ENCODE measurements at places on chromosomes 13 and 19.

- no peak for DNase-seq
Measured at GRCh38 chr13:112879283-112879833, 89.7 kb upstream of the MCF2L start.

DNA sequence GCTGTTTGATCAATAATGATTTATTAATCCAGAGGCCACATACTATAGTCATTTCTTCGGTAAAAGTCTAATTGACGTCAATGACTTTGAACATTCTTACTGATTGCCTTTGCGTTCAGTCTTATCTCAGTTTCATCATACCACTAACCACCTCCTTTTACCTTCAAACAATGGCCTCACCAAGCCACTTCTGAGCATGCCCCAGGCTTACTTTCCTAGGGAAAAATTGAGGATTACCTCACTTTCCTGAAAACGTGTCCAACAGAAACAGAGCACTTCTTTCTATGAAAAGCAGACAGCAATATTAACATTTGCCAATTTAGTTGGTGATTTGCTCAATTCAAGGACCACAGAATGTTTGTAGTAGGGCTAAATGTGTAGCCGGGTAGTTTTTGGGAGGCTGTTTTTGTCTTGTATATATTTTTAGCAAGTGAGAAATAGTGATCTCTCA, 157.6 kb downstream of the KLF5 start:
- no peak for DNase-seq

GRCh38 chr19:1002600-1002999, 2.4 kb downstream of the GRIN3B start:
- no peak for DNase-seq

DNA sequence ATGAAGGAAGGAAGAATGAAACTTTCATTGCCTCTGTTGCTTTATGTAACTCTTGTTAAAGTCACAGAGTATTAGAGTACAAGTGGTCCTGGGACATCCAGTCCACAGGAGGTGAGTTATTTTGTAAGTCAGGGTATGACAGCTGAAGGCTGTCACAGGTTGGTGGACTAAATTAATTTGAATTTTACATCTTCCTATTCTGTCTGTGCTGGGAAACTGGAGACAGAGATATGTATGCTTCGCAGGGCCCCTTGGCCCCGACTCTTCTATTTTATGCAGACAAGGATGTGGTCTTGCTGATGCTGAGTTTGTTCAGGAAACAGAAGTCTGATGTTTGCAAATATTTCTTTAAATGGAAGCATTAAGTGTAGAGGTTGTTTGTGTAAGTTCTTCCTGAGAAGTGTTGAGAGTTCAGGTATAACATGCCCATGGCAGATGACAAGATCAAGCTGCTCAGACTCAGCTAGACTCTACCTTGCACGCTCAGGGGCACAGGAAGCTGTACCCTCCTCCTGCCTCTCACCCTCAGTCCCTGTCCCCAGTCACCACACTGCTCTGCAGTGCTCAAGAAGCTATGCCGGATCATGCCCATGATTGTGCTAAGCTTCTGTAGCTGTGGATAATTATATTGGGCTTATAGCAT, 23.4 kb downstream of the RASL11A start:
- DNase-seq, result no peak

GRCh38 chr13:30071969-30072817, 221.8 kb upstream of the UBL3 start:
- no peak for DNase-seq

DNA sequence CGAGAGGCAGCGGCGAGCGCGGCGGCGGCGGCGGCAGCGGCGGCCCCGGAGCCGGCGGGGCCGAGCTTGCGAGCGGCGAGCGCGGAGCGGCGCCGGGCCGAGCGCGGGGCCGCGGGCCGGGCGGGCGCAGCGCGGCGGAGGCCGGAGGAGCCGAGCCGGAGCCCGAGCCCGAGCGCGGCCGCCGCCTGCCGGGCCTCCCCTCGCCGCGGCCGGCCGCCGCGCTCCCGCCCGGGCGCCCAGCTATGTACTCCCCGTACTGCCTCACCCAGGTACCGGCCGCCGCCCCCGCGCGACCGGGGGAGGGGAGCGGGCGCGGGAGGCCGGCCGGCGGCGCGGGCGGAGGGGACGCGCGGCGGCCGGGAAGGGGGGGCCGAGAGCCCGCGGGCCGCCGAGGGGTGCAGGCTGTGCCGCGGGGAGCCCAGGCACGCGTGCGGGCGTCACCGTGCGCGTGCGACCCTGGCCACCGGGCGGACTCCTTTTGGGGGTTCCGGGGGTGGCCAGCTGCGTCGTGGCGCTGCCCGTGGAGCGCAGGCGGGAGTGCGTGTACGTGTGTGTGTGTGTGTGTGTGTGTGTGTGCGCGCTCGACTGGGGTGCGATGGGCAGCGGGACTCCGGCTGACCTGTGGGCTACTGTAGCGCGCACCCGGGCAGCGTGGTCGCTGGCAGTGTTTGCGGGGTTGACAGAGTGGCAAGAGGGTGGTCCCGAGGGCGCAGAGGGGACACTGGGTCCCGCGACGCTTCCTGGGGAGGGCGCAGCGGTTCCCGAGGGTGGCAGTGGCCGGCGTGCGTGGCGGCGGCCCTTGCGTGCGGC, 526 bp downstream of the NFIX start:
- no peak for DNase-seq

GRCh38 chr13:93230261-93230855, 3.8 kb downstream of the GPC6 start:
- DNase-seq, result no peak

DNA sequence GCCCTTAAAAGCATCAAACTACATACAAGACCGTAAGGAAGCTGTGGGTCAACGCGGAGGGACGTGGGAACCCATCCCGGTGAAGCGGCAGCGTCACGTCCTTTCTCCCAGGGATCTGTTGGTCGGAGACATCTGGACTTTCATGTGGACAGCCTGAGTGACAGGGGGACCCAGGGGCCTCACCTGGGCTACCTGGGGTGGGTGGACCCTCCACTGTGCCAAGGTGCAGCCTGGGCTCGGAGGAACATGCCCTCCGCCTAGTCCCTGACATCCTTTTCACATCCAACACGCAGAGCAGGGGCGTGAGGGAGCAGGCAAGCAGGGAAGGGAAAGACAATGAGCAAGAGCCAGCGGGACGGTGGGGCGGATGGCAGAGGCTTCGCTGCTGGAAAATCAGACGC, 13.8 kb upstream of the GARIN5A start:
- DNase-seq, result no peak

- no peak for DNase-seq
Measured at GRCh38 chr13:60210510-60211330, 47.0 kb upstream of the DIAPH3 start.

GRCh38 chr13:106917673-106918556, 350.0 kb upstream of the ARGLU1 start:
- DNase-seq, result no peak

DNA sequence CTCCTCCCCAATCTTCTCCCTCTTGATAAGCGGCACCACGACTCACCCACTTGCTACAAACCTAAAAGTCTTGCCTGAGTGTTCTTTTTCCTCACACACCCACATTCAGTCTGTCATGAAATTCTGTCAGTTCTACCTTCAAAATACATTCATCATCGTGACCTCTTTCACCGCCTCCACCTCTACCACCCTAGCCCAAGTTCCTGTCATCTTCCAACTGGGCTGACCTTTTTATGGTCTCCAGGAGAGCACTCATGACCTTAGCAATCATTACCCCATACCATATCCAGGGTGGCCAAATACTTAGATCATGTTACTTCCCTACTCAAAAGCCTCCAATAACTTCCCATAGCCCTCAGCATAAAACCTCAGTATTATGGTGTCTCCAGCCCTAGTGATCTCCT, 110.4 kb upstream of the TSC22D1 start:
- no peak for DNase-seq

GRCh38 chr19:6236310-6237291, 43.2 kb downstream of the MLLT1 start:
- no peak for DNase-seq

- no peak for DNase-seq
Measured at GRCh38 chr19:16003391-16003790, 54.6 kb downstream of the OR10H4 start.

- DNase-seq, result no peak
Measured at GRCh38 chr19:3284759-3285646, 60.5 kb downstream of the CELF5 start.

DNA sequence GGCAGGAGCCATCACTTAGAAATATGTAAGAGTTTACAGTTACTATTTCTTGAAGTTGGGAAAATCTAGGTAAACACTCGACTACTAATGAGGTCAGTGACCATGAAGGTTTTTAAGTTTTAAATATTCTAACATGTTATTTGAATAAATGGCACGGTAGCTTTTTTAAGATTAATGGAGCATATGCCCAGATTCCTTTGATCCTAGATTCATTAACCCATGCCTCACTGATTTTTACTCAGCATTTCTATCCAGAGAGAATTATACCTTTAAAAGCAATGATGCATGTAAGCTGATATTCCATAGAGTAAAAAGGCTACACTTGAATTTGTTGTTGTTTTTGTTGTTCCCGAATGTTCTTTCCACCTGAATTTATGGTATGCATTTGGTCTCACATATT, 541.4 kb downstream of the DACH1 start:
- DNase-seq, result no peak

DNA sequence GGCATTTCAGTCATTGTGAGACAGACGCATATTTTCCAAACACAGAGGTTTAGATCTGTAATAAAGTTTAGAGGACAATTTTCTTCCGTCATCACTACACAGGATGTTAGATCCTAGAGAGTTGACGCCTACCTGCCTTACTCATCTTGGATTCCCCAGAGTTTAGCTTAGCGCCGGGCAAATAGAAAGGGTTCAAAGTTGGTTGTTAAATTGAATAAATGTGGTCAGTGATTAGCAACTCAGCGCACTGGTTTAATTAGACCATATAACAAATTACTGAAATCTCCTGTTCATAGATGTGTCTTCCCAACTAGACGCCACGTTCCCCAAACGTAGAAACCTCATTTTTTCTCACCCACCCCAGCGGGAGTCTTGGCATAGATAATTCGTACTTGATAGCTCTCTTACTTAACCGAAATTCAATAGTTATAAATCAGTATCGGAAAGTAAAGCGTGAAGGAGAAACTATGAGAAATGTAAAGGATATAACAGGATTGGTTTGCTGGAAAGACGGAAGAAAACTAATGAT, 726 bp upstream of the UFM1 start:
- no peak for DNase-seq

DNA sequence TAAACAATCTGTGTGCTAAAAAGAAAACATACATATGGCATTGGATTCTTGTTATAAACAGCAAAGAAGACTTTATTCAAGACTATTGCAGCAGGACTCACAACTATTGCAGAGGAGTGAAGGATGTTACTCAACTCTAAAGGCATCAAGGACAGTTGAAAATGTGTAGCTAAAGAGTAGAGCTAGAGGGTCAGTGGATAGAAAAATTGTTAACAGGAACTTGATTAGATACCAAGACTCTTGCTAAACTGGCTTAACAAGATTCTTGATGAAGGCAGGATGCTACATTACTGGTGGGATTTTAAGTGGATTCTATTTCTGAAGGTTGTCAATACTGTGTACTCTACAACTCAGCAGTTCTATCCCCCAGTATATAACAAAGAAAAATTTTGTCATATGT, 1183.3 kb downstream of the SLITRK1 start:
- DNase-seq, result no peak

- no peak for DNase-seq
Measured at GRCh38 chr19:49855676-49856573, 5.0 kb downstream of the PTOV1 start.

DNA sequence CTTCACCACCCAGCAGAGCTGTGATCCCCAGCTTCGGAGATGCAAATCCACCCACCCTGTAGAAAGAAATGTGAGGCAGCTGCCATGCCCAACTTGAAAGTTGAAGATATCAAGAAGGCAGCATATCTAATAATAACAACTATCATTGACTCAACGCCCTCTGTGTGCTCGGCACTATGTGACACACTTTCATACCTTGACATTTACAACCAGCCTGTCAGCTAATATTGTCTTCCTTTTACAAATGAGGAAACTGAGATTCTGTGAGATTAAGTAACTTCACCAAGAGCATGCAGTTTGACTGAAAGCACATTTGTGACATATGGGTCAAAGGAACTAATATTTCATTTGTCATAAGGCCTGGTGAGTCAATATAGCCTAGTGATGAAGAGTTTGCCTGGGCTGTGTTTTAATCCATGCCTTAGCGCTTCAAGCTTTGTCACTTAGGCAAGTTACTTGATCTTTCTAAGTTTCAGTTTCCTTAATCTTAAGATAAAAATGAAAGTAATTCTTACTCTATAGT, 137.0 kb downstream of the FLT1 start:
- DNase-seq, result no peak

DNA sequence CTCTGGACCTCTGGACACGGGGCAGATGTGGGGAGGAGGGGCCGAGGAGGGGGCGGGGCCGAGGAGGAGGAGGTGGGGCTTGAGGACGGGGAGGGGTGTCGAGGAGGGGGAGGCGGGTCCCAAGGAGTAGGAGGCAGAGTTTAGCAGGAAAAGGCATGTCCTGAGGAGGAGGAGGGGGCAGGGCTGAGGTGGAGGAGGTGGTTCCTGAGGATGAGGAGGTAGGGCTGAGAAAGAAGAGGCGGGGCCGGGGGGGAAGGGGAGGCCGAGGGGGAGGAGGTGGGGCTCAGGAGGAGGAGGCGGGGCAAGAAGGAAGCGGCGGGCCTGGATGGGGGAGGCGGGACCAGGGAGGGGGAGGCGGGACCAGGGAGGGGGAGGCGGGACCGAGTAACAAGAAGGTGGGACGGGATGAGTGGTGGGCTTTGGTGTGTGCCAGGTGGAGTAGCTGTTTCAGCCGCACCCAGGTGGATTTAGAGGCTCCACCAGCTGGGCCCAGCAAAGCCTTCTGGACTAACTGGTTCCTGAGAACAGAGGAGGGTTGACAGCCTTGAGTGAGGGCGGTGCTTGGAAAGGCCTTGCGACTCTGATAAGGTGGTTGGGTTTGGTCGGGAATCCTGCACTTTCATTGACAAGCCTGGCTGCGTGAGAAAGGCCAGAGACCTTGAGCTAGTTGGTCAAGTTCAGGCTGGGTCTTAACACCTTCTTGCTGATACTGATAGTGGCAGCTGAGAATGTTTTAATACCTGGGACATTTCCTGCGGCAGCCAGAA, 7.7 kb downstream of the TECR start:
- no peak for DNase-seq

DNA sequence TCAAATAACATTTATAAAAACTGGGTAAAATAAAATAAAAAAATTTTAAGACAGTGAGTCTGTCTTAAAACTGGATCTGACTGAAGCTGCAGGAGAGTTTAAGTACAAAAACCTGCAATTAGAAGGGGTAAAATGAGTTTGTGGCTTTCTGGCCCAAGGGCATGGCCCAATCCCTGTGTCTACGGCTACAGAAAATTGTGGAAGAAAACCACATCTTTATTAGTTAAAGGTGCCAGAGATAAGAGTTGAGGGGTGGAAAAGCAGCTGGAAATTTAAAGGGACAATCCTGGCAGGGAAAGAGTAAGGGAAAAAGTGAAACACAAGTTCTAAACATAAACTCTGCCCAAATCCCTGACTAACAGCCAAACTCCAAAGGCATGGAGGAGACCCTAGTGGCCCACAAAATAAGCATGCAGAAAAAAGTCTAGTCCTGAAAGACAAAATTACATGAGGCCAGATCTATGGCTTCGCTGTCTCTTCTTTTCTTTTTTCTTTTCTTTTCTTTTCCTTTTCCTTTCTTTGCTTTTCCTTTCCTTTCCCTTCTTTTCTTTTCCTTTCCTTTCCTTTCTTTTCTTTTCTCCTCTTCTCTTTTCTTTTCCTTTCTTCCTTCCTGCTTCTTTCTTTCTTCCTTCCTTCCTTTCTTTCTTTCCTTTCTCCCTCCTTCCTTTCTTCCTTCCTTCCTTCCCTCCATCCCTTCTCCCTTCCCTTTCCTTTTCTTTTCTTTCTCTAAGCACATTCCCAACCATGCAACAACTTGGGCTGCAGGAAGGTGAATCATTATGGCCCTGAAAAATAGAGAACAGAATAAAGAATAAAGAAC, 23.5 kb upstream of the DLEU7 start:
- DNase-seq, result no peak
